ENCODE measurements at places on chromosomes 2 and 18.

DNA sequence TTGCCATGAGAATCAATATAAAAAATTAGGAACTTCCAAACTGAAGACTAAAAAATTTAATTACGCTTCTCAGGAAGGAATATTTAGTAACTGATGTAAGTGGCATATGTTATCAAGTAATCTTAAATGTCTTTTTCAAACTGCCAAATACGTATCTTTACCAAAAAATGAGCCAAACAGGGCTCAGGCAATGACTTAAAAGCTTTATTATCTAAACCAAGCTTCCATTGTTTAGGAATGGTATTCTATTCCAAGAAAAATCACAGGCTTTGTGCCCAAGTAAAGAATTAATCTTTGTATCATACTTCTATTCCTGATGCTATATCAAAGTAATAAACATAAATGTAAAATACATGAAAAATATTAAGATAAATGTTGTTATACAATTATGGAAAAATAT lies 71.7 kb upstream of the GRB14 start:
- no peak overlapping the region for H3K4me3 ChIP-seq
- H3K4me1 ChIP-seq = no peaks in the 10 kb centered on the region
- DNase-seq = no peak

DNA sequence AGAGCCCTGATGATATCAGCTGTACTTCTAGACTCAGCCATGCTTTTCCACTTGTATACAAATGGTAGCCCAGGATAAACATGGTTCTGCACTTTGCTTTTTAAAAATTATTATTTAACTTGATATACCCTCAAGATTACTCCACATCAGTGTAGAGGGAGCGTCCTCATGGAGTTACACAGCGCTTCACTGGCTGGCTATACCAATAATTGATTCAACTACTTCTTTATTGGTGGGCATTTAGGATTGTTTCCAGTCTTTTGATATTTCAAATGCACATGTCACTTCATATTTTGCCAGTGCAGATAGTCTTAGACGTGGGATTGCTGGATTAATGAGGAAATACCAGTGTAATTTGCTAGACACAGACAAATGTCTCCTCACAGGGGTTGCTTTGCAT lies 10.8 kb upstream of the NEDD4L start:
- no peaks in the 10 kb centered on the region for H3K4me1 ChIP-seq
- no peak overlapping the region for H3K4me3 ChIP-seq
- DNase-seq = no peak
- no peaks in the 10 kb centered on the region for H3K36me3 ChIP-seq

GRCh38 chr2:173942861-173943523 lies 22.2 kb downstream of the SP3 start:
- H3K4me1 ChIP-seq = peaks cover 32% of the 10 kb centered on the region
- no peaks in the 10 kb centered on the region for H3K36me3 ChIP-seq
- no peaks in the 10 kb centered on the region for H3K27me3 ChIP-seq
- H3K4me3 ChIP-seq = no peak overlapping the region
- no peak for DNase-seq
- H3K27ac ChIP-seq = no peak overlapping the region

DNA sequence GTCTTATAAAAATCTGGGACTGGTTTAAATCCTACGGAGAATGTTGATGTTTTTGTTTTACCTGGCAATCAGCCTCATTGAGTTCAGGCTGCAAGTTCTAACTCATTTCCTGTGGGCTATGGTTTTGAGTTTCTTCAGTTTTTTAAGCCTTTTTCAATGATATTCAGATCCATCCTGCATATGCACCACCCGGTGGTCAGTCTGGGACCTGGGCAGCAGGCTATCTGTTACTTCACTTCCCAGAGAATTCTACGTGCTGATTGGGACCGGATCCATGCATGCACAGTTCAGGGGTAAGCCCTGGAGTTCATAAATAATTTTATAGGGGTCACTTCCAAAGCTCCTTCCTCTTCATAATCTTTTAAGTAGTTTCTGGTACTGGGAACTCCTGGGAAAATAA lies 339.2 kb upstream of the HNRNPA3 start:
- DNase-seq = no peak
- H3K27ac ChIP-seq = no peak overlapping the region
- H3K4me3 ChIP-seq = no peak overlapping the region
- no peaks in the 10 kb centered on the region for H3K4me1 ChIP-seq
- no peaks in the 10 kb centered on the region for H3K27me3 ChIP-seq
- H3K36me3 ChIP-seq = no peaks in the 10 kb centered on the region

GRCh38 chr18:48902023-48902855 lies 48.5 kb downstream of the SMAD7 start:
- peaks cover 25% of the 10 kb centered on the region for H3K4me1 ChIP-seq
- peak overlapping the region; percentile 65 for H3K27ac ChIP-seq
- H3K27me3 ChIP-seq = no peaks in the 10 kb centered on the region
- H3K36me3 ChIP-seq = no peaks in the 10 kb centered on the region
- H3K4me3 ChIP-seq = no peak overlapping the region
- peak; percentile 96 for DNase-seq

- H3K27me3 ChIP-seq = peaks cover 10% of the 10 kb centered on the region
- H3K27ac ChIP-seq = no peak overlapping the region
These were observed 2.5 kb downstream of the LTBP1 start for GRCh38 chr2:32949260-32949659.

DNA sequence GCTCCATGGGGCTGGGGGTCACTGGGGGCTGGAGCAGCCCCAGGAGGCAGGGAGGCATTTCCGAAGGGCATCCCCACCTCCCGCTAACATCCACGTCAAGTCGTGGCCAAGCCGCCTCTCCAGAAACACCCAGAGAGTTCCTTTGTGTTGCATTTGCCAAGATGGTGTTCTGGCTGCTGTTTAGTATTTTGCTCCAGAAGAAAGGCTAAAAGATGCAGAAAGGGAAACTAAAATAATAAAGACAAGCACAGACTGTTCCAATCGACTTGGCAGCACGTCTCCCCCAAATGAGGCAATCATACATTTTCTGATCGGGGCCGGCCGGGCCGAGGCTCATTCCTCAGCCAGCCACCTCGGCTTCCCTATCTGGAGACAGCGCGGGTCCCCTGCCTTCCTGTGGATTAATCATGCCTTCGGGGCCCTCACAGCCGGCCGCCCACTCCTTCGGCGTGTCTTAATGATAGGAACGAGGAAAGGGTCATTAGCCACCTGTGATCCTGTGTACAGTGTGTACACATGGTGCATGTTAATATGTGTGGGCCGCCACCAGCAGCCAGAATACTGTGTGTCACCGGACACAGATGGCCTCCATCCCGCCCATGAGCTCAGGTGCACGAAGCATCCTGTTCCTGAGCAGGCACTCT lies 169.2 kb downstream of the KLHL29 start:
- peak; percentile 68 for DNase-seq
- no peaks in the 10 kb centered on the region for H3K4me1 ChIP-seq
- H3K36me3 ChIP-seq = no peaks in the 10 kb centered on the region
- no peak overlapping the region for H3K4me3 ChIP-seq
- no peaks in the 10 kb centered on the region for H3K27me3 ChIP-seq
- peak overlapping the region; percentile 68 for H3K27ac ChIP-seq

DNA sequence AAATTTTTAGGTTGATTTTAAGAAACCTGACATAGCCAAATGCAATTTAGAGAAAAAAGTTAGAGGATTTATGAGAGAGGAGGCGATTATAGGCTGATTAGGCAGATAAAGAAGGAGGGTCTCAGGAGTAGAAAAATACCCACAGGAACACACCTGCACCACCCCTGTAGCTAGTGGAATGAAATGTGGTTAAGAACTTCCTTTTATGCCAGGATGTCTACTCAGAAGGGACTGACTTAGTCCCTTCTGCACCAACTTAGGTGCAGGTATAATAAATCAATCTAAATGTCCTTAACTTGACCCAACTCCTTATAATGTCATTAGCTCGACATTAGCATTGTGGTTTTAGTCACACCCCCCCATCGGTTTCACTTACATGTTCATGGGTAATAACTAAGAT lies 1274.5 kb upstream of the TMEFF2 start:
- no peaks in the 10 kb centered on the region for H3K4me1 ChIP-seq

- no peaks in the 10 kb centered on the region for H3K4me1 ChIP-seq
- DNase-seq = no peak
- H3K4me3 ChIP-seq = no peak overlapping the region
- H3K27me3 ChIP-seq = no peaks in the 10 kb centered on the region
These were observed 189.4 kb downstream of the ARL4C start for GRCh38 chr2:234307322-234307961.

DNA sequence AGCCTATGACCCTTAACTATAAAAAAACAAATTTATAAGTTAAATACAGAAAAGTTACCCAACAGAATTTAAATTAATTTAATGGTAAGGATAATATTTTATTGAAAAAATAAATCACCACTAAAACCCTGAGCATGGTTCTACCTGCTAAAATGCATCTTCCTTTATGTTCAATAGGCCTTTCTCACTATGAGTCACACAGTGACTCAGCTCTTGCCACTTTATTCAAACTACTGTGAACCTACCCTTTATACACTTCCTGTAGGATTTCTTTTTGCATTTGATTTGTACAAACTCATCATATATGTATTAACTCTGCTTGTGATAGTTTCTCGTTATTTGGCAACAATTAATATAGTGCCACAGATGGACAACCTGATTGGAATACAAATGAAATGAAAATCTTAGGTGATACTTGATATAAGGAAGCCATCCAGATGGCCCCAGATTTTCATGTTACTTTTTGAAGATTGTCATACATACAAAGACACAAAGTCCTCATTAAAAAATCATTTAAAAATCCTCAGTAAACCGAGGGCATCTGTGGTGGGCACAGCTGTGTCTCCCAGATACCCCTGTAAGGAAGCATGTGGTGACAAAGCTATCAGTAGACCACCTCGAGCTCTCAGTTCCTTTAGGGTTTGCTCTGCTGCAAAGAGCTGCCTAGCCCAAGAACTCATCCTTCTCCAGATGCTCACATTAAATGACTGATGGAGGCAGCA lies 55.2 kb upstream of the COBLL1 start:
- H3K27ac ChIP-seq = no peak overlapping the region
- no peaks in the 10 kb centered on the region for H3K4me1 ChIP-seq
- H3K27me3 ChIP-seq = no peaks in the 10 kb centered on the region

- no peak overlapping the region for H3K4me3 ChIP-seq
- H3K36me3 ChIP-seq = no peaks in the 10 kb centered on the region
- H3K4me1 ChIP-seq = peaks cover 10% of the 10 kb centered on the region
- peak overlapping the region; percentile 62 for H3K27ac ChIP-seq
- no peak for DNase-seq
These were observed 37.6 kb downstream of the SFXN5 start for GRCh38 chr2:73033766-73034381.

GRCh38 chr2:67881816-67882215 lies 181.0 kb downstream of the C1D start:
- H3K36me3 ChIP-seq = no peaks in the 10 kb centered on the region
- no peak overlapping the region for H3K27ac ChIP-seq
- H3K27me3 ChIP-seq = no peaks in the 10 kb centered on the region
- no peak overlapping the region for H3K4me3 ChIP-seq
- no peak for DNase-seq

GRCh38 chr2:283996-284794 lies 3.7 kb downstream of the ALKAL2 start:
- H3K36me3 ChIP-seq = peaks cover 14% of the 10 kb centered on the region
- DNase-seq = no peak
- H3K4me3 ChIP-seq = no peak overlapping the region
- H3K4me1 ChIP-seq = peaks cover 20% of the 10 kb centered on the region
- H3K27me3 ChIP-seq = peaks cover 14% of the 10 kb centered on the region
- no peak overlapping the region for H3K27ac ChIP-seq

GRCh38 chr2:165889158-165889557 lies 64.4 kb downstream of the TTC21B start:
- H3K4me3 ChIP-seq = no peak overlapping the region
- H3K36me3 ChIP-seq = no peaks in the 10 kb centered on the region
- H3K27me3 ChIP-seq = no peaks in the 10 kb centered on the region
- no peak for DNase-seq
- H3K4me1 ChIP-seq = no peaks in the 10 kb centered on the region

DNA sequence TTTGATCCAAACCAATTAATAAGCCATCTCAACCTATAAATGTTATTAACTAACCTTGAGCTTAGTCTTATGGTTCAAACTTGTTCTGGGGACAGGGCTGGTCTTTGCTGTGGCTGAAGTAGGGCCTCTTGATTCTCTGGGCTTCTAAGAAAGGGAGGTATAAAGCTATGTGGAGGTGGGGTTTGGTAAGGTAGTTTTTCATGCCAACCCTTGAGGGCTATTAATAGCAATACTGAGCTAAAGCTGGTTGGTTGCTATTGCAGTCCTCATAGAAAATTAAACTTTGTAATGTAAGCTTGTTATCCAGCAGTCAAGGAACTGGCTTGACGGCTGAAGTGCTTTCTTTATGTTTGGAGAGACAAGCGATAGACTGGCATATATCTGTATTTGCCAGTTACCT lies 112.1 kb downstream of the RND3 start:
- no peak overlapping the region for H3K27ac ChIP-seq
- DNase-seq = no peak
- H3K36me3 ChIP-seq = no peaks in the 10 kb centered on the region
- no peaks in the 10 kb centered on the region for H3K27me3 ChIP-seq

DNA sequence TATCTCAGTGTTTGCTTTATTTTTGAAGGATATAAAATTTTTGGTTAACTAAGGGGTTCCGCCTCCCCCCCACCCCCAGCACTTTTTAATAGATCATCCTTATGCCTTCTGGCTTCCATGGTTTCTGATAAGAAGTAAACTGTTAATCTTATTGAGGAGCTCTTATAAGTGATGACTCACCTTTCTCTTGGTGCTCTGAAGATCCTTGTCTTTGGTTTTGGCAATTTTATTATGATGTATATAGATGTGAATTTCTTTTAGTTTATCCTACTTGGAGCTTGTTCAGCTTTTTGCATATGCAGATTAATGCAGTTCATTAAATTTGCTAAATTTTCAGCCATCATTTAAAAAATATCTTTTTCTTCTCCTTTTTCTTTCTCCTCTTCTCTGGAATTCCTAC lies 91.7 kb upstream of the CTAGE1 start:
- H3K27ac ChIP-seq = no peak overlapping the region
- H3K4me1 ChIP-seq = peaks cover 6% of the 10 kb centered on the region
- no peak overlapping the region for H3K4me3 ChIP-seq
- no peaks in the 10 kb centered on the region for H3K36me3 ChIP-seq

DNA sequence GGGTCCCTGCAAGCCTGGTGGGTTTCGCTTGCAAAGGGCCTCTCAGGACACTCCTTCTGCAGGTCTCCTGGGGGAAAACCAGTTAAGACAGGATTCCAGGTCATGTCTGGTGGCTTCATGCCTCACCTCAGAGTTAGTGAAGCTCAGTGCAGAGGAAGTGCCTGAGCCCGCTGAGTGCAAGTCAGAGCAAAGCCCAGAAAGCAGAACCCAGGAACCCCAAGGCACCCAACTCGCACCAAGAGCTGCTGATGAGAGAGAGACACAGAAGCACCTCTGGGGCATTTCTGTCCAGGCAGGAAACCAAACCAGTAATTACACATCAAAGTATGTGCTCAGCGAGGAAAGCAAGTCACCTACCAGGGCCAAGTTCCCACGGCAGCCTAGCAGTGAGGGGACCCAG lies 78.4 kb downstream of the ARHGEF4 start:
- DNase-seq = no peak
- H3K36me3 ChIP-seq = no peaks in the 10 kb centered on the region
- no peak overlapping the region for H3K27ac ChIP-seq
- peaks cover 5% of the 10 kb centered on the region for H3K27me3 ChIP-seq
- no peaks in the 10 kb centered on the region for H3K4me1 ChIP-seq

- H3K27ac ChIP-seq = no peak overlapping the region
- H3K36me3 ChIP-seq = no peaks in the 10 kb centered on the region
- H3K27me3 ChIP-seq = no peaks in the 10 kb centered on the region
- H3K4me1 ChIP-seq = no peaks in the 10 kb centered on the region
These were observed 240.1 kb upstream of the NXPH2 start for GRCh38 chr2:139020287-139020686.

GRCh38 chr18:69531973-69532372 lies 131.3 kb downstream of the DOK6 start:
- no peaks in the 10 kb centered on the region for H3K36me3 ChIP-seq
- no peak overlapping the region for H3K27ac ChIP-seq
- no peaks in the 10 kb centered on the region for H3K27me3 ChIP-seq

All from upper lobe of left lung (tissue), 6 donors.